Central memory CD8-positive, alpha-beta T cell (primary cell): ENCODE measurements at places on chromosomes 1 and 21.

DNA sequence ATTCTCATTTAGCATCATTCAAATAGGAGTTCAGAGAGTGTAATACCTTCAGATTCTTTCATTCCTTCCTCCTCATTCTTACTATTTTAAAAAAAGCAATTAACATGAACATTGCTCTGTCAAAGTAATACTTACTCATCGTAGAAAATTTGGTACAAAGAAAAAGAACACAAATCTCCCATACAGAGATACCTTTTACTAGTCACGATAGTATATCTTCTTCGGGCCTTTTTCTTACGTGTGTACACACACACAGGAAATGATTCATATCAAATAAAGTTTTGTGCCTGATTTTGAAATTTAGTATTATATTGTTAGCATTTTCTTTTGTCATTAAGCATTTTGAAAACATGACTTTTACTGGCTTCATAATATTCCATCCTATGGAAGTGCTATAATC, 52.9 kb downstream of the NCF2 start:
- DNase-seq, result no peak

DNA sequence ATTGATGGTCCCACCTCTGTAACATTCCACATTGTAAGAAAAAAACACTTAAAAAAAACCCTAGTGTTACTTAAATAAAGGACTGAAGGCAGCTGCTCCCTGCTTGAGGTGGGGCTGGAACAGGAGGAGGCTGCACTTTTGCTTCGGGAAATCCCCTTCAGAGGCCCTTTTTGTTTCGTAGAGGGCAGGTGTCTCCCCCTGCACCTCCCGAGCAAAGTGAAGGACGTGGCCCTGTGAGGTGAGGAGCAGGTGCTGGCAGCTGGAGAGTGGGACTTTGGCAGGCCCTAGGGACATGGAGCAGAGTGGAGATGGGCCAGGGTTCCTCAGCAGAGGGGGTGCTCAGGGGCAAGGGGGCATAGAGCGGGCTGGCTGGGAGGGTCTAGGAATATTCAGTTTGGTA, 33.4 kb upstream of the WNT4 start:
- DNase-seq, result no peak

GRCh38 chr1:100921110-100921706, 25.3 kb downstream of the SLC30A7 start:
- DNase-seq, result no peak

DNA sequence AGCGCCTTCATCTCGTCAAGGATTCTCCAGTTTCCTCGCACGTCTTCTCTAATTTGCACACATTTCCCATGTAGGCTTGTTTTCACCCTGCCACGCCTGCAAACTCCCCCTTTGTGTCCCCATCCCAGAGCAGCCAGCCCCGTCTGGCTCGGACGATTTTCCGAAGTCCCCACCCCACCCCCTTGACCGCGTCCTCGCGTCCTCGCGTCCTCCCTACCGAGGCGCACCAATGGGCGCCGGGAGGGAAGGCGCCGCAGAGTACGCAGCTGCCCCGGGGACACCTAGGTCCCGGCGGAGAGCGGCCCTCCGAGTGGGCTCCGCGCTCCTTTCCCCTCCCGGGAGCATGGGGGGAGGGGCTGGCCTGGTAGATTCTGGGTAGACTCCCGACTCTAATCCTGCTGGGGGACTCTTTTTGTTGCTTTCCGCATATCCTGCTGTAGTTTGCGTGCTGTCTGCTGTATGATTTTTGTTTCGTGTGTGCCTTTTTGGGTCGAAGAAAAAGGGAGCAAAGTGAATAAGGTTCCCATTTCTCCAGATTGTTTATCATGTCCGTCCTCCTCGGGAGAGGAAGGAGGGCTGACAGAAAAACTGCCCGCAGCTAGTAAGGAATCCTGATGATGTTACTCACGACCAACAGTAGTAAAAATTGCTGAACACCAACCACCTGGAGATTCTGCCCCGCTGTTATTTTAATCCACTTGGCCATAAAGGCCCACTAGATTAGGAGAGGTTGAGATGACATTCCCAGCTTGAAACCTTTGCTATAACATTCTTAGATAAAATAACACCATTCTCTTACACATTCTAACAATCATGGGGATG, 1.5 kb downstream of the CACHD1 start:
- DNase-seq, result no peak

DNA sequence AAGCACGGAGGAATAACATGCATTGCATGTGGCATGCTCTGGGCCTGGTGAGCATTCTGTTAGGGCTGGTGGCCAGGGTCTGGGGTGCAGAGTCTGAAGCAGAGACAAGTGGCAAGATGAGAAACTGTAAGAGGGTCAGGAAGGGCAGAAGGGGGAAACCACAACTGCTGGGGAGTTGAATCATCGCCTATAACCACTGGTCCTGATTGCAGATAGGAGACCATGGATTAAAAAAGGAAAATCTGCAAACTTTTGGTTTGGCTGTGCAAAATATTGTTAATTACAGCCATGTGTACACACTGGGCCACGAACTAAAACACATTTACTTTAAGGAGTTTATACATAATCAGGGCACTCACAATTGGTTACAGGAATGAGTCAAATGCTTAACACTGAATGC, 76.6 kb downstream of the TGFBR3 start:
- no peak for DNase-seq

GRCh38 chr1:56180520-56181190, 398.7 kb downstream of the PLPP3 start:
- no peak for DNase-seq

GRCh38 chr1:145706086-145706664, 993 bp downstream of the PDZK1 start:
- DNase-seq, result no peak

- no peak for DNase-seq
Measured at GRCh38 chr21:27407271-27407670, 440.4 kb upstream of the ADAMTS5 start.

DNA sequence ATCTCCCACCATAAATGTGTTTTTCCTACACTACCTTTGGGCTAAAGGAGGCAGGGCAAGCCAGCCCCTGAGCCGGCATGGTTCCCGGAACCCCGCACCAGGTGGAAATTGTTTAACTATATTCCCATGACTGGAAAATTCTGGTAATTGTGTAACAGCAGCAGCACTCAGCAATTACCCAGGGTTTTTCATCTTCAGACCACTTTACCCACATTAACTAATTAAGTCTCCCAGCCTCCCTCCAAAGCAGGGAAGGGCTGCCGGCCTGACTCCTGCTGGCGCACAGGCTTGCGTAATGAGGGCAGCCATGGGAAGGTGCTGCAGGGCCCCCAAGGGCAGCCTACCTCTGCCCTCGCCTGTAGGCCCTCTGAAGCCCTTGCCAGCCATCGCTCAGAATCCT, 140.7 kb upstream of the VAMP3 start:
- DNase-seq, result no peak

GRCh38 chr1:227355542-227356245, 37.4 kb upstream of the CDC42BPA start:
- no peak for DNase-seq

DNA sequence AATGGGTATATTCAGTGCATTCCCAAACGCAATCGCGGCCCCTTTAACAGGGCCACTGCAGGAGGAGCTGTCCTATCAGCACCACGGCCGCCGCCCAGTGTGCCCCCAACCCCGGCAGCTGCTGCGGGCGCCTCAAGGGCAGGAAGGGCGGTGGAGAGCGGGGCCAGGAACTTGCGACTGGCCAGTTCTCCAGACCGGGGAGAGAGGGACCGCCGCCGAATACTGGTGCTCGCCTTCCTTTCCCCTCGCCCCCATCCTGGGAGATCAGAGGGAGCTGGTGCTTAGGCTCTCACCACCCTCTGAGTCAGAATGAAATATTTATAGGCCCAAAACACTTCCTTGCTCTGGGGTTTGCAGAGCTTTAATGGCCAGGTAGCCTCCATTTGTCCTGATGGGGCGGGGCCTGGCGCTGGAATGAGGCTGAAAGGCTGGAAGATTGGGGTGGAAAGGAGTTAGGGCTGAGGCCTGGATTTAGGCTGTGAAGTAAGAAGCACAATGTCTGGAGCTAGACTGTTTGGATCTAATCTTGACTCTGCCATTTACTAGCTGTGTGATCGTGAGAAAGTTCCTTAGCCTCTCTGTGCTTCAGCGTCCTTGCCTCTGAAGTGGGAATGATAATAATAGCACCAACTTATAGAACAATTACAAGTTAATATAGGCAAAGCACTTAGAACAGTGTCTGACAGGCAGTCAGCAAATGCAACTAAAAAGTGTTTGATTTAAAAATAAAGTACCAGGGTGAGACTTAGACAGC, 75.5 kb downstream of the NAV1 start:
- DNase-seq, result no peak
